ENCODE measurements at places on chromosomes 7 and 10.

DNA sequence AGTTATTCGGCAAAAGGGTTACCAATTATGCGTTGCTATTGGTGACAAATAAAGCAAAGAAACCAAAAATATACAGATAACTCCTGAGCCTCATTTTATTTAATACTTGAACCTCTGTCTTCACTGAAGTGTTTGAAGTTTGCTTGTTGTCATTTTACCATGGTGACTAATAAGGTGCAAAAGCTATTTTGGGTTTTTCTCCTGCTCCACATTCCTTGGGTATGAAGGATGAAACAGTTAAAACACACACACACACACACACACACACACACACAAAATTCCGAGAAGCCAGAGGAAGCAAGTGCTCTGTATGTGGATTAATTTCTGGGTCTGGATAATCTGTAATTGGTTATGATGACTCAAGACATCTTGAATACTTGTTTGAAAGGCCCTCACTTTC, 246.5 kb downstream of the COBL start:
- DNase-seq, result no peak

DNA sequence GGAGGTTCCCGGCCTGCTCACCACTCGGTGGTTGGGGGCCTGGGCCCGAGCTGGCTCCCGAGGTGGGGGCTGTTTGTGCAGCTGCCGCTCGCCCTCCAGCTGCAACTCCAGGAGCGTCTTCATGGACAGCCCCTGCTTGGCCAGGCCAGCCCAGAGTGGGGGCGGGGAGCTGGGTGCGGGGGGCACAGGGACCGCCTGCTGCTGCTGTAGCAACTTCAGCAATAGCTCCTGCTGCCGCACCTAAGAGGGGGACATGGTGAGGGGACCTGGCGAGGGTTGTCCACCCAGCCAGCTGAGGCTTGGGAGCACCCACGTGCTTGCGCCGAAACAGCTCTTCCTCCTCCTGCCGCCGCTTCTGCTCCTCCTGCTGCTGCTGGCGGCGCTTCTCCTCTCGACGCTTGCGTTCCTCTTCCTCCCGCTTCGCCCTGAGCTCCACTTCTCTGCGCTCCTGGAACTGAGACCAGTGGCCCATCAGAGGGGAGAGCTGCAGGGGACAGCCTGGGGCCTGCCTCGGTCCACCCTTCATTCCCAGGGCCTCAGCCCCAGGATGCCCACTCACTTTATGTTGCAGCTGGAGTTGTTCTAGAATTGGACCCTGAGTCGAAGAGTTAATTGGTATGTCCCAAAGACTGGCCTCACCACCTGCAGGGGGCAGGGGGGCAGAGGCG, 9.6 kb downstream of the GNB2 start:
- no peak for DNase-seq

GRCh38 chr10:82331716-82332115, 456.7 kb downstream of the NRG3 start:
- no peak for DNase-seq

GRCh38 chr7:5769571-5769970, 11.9 kb downstream of the RNF216 start:
- no peak for DNase-seq

DNA sequence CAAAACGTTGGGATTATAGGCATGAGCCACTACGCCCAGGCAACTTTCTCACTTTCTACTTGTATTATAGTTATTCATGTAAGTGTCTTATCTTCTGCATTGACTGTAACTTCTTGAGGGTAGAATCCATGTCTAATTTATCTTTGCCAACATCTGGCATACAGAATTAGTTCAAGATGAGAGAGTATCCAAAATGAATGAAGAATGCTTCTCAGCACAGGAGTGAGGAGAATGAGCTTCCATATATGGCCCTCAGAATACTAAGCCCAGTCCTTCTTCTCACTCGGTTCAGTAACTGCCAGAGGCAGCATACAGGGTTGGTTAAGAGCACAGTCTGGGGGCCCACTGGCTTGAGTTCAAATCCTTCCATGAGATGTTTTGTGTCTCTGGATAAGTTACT, 75.0 kb upstream of the LRRC17 start:
- DNase-seq, result no peak

DNA sequence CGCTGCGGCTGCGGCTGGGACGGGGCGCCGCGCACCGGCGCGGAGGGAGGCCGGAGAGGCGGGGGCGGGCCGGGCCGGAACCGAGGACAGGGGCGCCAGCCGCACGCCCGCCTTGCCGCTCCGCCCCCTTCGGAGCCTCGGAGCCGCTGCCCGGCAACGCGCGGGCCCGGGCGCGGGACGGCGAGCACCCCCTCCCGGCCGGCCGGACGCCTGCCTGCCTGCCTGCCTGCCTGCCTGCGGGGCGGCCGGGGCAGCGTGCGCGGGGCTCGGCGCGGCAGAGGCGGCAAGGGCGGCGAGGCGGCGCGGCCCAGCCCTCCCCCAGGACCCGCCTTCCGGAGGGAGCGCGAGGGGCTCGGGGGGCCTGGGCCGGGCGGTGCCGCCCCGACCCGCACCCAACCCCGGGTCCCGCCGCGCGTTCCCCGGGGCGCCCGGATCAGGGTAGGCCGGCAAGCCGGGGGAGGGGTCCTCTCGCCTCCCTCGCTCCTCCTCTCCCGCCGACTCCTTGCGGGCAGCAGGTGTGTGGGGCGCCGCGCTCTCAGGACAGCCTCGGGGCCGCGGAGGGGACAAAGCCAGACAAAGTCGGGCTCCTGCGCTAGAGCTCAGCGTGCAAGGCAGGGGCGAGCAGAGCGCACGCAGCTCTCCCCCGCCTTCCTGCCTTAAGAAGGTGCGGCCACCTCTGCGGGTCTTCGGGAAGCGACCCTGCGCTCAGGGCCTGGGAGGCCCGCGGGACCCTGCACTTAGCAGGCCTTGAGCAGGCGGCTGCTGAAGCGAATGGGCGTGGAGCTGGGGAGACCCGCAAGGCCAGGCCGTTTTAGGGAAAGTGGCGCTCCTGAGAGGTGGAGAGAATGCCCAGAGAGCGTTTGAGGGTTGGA, at the start of gene KIAA1549:
Gene KIAA1549 (minus strand): TSS at position 58 of the 872 bp plus-strand sequence. CDS start 120 bp downstream, outside the sequence.
- DNase-seq, result peak; percentile 49

DNA sequence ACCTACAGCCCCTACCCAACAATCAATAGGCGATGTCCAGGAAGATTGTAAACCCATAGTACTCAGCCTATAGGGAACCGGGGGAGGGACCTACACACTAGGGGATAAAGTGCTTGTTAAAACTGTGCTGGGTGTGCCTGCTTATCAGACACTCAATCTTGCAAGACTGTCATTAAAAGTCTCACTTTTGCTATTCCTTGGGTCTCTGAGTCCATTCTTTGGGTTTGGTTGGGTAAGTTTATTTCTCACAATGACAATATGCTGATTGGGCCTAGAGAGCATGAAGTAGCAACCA, 45.6 kb downstream of the PTPRE start:
- DNase-seq, result no peak

- DNase-seq, result no peak
Observed at GRCh38 chr10:28130267-28130666, 131.4 kb upstream of the ODAD2 start.

DNA sequence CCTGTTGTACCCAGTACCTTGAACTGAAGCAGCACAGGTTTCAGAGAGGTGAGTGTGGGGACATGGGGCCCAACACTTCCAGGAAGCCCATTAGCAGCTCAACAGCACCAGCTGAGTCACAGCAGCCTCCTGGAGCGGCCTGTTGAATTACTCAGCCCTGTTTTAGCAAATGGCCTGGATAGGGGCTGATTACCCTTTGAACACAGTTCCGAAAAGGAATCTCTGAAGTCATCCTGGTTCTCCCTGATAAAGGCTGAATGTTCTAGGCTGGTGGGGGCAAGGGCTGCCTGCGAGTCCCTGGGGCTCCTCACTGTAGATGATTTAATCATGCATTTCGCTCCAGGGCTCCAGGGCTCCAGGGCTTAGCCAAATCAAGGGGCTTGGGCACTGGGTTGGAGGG, 287.5 kb downstream of the GRID1 start:
- no peak for DNase-seq

- DNase-seq, result no peak
Observed at GRCh38 chr10:132043861-132044695, 21.7 kb upstream of the JAKMIP3 start.

- DNase-seq, result no peak
Observed at GRCh38 chr10:111488668-111489067, 411.8 kb downstream of the ADRA2A start.

DNA sequence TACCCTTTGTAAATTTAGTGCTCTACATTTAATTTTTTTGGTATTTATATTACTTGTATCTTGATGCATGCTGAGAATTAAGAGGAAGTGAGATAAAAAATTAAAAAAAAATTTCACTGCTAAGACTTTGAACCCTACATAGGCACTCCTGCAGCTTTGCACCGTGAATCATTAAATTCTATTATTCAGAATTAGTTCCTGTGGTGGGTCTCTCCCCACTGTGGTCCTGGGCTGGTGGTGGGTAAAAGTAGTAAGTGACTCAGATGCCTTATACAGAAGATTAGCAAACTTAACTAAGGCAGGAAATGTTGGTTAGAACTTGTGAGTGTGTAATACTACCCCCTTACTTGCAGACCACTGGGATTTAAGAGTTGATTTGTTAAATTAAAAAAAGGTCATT, 72.6 kb downstream of the AP3M1 start:
- no peak for DNase-seq

- DNase-seq, result no peak
Observed at GRCh38 chr7:117012284-117012683, 59.0 kb downstream of the ST7 start.

- DNase-seq, result peak; percentile 54
Observed at GRCh38 chr10:118720685-118721538, 33.9 kb downstream of the CACUL1 start.

GRCh38 chr7:138247568-138248333, 171.5 kb downstream of the AKR1D1 start:
- DNase-seq, result no peak

- DNase-seq, result no peak
Observed at GRCh38 chr7:144037414-144038035, 11.2 kb upstream of the OR2A5 start.

GRCh38 chr10:4068629-4069028, 283.6 kb upstream of the KLF6 start:
- no peak for DNase-seq

DNA sequence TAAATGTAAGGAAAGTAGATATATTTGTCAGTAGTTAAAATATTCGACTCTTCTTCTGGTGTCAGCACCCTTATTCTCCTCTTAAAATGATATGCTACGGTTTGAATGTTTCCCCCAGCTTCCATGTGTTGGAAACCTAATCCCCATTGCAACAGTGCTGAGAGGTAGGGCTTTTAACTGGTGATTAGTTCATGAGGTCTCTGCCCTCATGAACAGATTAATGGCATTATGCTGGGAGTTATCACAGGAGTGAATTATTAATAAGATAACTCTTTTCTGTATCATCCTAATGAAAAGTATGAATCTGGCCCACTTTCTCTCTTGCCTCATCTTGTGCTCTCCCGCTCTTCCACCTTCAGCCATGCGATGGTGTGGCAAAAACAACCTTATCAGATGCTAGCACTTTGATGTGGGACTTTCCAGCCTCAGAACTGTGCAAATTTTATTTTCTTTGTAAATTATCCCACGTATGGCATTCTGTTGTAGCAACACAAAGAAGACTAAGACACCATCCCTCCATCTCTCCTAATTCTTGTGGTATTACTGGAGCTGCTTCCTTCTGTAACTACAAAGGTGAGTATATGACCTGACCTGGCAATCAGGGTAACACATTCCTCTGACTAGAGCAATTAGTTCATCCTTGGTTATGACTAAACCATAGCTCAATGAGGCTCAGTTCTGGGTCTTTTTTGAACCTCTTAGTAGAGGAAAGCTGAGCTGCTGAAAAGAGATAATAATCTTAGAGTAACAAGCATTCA, 171.1 kb upstream of the TMEM196 start:
- no peak for DNase-seq

DNA sequence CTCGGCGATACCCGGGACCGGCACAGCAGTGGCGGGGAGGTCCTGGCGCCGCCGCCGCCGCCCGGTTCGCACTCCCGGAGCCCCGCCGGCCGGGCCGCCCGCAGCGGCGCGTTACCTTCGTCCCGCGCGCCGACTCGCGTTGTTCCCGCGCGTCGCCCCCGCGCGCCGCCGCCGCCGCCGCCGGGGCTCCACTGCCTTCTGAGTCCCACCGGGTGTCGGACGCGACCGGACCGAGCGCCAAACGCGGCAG, at the start of gene EZH2:
Gene EZH2 (minus strand): TSS at position 243 of the 250 bp plus-strand sequence. CDS start 36,993 bp downstream, outside the sequence.
- no peak for DNase-seq

- DNase-seq, result no peak
Observed at GRCh38 chr10:25824050-25824449, 110.0 kb upstream of the MYO3A start.

- DNase-seq, result no peak
Observed at GRCh38 chr10:95783741-95784140, 27.8 kb downstream of the ENTPD1 start.

GRCh38 chr7:147103224-147103623, 986.6 kb downstream of the CNTNAP2 start:
- DNase-seq, result no peak

DNA sequence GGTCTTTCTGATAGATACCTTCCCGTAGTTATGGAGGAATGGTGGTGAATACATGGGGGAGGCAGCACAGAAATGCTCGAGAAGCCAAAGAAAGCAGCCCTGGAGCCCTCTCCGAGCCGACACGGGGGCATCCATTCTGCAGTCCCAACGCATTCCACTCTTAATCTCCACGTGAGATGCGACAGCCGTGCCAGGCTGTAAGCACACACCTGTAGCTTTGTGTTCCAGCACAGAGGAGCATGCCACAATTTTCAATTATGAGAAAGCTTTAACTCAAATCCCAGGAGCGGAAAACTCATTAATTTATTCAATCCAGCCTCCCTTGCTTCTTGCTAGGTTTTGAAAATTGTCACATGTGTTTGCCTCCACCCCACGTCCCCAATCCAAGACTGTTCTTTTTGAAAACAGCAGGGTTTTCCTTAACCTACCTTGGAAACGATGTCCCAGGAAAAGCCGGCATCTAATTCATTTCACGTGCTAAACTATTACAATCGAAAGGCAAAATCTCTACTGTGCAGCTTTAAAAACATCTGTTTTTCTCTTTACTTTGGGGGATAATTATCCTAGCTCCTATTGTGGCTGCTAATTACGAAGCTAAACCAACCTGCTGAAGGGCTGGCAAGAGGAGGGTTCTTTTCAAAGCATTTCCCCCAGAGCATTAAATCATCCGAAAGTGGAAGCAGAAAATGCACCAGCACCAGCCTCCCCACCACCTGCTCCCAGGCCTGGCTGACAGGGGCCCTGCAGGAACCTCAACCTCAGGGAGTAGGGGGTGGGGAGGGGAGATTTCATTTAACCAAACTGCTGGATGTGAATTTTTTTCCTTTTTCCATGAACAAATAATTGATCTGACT, 56.0 kb upstream of the CHST15 start:
- no peak for DNase-seq
